Lung (tissue), 17 donors: ENCODE measurements at places on chromosomes 7 and 10. TPM values are rescaled to one million over a fixed set of nuclear protein-coding genes. Genes with fewer than 3 reads are reported as not detected.

The ECHS1 gene
- total RNA-seq = 44.5 TPM

- H3K4me1 ChIP-seq = no peaks in the 10 kb centered on the region
- H3K27ac ChIP-seq = no peak overlapping the region
Measured at GRCh38 chr10:52706332-52707070, 66.1 kb downstream of the MBL2 start.

- peak overlapping the region; percentile 69 for H3K4me3 ChIP-seq
- peak overlapping the region; percentile 76 for H3K27ac ChIP-seq
- H3K36me3 ChIP-seq = no peaks in the 10 kb centered on the region
- peak; percentile 88 for DNase-seq
- peaks cover 45% of the 10 kb centered on the region for H3K4me1 ChIP-seq
- no peaks in the 10 kb centered on the region for H3K27me3 ChIP-seq
Measured at GRCh38 chr7:21944616-21945453, 864 bp downstream of the CDCA7L start.

The GPR141 gene
- total RNA-seq = 3.8 TPM

- no peak overlapping the region for H3K4me3 ChIP-seq
- peak overlapping the region; percentile 50 for H3K27ac ChIP-seq
- H3K36me3 ChIP-seq = no peaks in the 10 kb centered on the region
Measured at GRCh38 chr7:96388620-96389383, 66.9 kb upstream of the SLC25A13 start.

GRCh38 chr7:6423942-6424701, 23.6 kb downstream of the DAGLB start:
- DNase-seq = no peak
- no peaks in the 10 kb centered on the region for H3K4me1 ChIP-seq
- no peak overlapping the region for H3K27ac ChIP-seq

DNA sequence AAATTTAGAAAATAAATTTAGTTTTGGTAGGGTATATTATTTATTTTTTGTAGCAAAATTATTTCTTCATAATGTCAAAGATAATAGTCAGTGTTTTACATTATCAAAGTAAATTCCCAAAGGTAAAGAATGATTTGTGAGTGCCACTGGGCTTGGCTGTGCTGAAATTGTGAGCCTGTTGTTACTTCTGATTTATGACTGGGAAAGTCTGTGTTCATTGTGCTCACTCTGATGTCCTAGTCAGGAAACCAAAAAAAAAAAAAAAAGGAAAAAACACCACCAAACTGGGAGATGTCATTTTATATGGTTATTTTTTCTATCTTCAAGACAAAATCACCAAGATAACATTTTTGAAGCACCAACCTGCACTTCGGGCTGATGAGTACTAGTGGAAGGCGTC, 44.3 kb downstream of the MDFIC start:
- no peaks in the 10 kb centered on the region for H3K27me3 ChIP-seq
- H3K27ac ChIP-seq = no peak overlapping the region
- H3K4me3 ChIP-seq = no peak overlapping the region
- no peaks in the 10 kb centered on the region for H3K36me3 ChIP-seq
- no peaks in the 10 kb centered on the region for H3K4me1 ChIP-seq

- no peak for DNase-seq
- no peaks in the 10 kb centered on the region for H3K27me3 ChIP-seq
- H3K4me1 ChIP-seq = no peaks in the 10 kb centered on the region
- no peaks in the 10 kb centered on the region for H3K36me3 ChIP-seq
- no peak overlapping the region for H3K27ac ChIP-seq
Measured at GRCh38 chr7:99190359-99191009, 17.4 kb downstream of the KPNA7 start.

DNA sequence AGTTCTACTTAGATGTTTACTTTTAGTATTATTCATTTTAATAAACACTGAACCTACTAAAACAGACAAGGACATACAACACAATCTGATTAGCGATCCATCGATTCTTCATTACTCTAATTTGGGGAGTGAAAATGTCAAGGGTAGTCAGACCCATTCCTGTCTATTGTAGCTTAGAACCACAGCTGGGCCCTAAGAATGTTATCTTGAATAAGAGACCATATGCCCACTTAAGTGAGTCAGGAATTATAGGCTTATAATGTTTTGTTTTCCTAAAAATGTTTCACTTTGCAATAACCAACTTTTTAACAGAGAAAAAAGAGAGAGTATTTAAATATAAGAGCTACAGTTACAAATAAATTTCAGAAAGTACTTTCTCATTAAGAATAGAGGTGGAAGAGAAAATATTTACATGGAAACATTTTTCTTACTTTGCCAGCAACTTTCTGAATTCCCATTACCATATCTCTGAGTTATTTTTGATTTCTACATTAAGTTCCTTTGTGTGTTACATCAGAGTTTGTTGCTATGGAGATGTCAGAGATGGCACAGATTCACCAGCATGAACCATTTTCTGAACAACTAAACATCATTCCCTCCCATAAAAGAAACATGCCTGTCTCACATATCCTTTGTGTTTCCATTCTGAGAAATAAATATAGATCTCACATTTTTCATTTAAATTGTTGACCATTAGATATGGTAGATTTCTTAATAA, 75.4 kb upstream of the SLC13A1 start:
- no peaks in the 10 kb centered on the region for H3K36me3 ChIP-seq
- no peak overlapping the region for H3K27ac ChIP-seq
- H3K4me3 ChIP-seq = no peak overlapping the region

- DNase-seq = no peak
- H3K27ac ChIP-seq = peak overlapping the region; percentile 84
- no peaks in the 10 kb centered on the region for H3K36me3 ChIP-seq
Measured at GRCh38 chr10:110822035-110822711, 49.6 kb upstream of the PDCD4 start.

GRCh38 chr7:140316165-140316661, 82.1 kb downstream of the SLC37A3 start:
- DNase-seq = no peak
- H3K36me3 ChIP-seq = no peaks in the 10 kb centered on the region
- H3K4me1 ChIP-seq = peaks cover 3% of the 10 kb centered on the region
- H3K4me3 ChIP-seq = peak overlapping the region; percentile 8
- H3K27ac ChIP-seq = no peak overlapping the region

The FBXL13 gene
- 12.3 TPM for total RNA-seq

DNA sequence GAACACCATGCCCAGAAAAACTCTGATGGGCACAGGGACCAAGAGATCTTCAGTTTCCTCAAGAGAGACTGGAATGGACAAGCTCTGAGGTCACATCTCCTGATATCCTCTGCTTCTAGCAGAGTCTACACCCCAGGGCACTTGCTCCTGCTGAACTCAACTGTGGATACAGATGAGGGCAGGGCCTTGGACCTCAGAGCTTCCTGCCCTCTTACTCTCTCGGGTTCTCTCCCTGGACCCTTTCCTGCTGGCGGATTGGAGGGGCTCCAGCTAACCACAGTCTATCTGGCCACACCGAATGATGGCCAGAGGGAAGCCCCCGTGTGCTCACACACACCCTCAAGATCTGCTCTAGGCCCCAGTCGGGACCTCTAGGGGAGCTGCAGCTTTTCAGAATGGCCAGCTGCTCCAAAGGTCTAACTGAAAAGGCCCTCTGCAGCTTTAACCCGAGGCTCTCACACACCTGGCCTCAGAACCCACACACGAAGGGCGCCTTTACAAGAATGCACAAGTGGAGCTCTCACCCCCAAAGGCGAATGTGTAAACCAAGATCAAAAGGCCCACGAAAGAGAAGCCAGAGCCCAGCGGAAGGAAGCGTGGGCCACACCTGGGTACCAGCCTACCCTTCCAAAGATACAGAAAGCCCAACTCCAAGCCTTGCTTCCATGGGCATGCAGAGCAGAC, 65.5 kb downstream of the FAM53B start:
- no peak overlapping the region for H3K4me3 ChIP-seq
- no peak for DNase-seq
- peak overlapping the region; percentile 4 for H3K27ac ChIP-seq
- H3K36me3 ChIP-seq = no peaks in the 10 kb centered on the region

- H3K4me3 ChIP-seq = no peak overlapping the region
- no peak overlapping the region for H3K27ac ChIP-seq
- no peaks in the 10 kb centered on the region for H3K27me3 ChIP-seq
- peaks cover 6% of the 10 kb centered on the region for H3K4me1 ChIP-seq
- no peaks in the 10 kb centered on the region for H3K36me3 ChIP-seq
Measured at GRCh38 chr10:34475786-34476185, 339.3 kb downstream of the PARD3 start.

DNA sequence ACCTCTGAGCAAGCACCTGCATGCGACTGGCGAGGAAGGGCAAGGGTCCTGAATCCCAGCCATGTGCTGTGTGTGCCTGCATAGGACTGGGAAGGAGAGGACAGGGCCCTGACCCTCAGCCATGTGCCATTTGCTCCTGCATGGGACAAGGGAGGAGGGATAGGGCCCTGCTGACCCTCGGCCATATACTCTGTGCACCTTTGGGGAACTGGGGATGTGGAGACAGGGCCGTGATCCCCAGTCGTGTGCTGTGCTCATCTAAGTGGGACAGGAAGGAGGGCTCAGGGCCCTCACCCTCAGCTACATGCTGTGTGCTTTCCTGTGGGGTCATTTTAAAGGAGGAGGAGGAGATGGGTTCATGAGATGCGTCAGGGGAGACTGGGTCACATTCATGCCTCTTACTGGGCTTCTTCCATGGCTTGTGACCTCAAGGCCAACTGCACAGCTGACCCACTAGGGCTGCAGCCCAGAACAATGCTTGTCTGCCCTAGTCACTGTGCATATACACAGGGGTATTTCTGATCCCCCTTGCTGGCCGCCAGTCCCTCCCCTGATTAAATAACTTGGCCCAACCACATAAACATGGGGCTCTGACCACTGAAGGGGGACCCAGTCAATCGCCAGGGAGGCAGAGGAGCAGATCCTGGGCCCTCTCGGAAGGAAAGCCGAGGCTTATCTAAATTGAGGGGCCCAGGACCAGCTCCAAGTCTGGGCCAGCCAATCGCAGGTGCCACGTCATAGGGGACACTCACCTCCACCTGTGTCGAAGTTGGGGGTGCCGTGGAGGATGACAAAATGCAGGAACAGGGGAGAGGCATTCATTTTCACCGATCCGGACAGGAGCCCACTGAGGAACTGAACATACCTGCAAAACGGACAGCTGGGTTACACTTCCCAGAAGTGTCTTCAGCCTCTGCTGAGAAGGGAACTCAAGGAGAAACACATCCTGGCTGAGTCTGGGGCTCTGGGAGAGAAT, 167.3 kb downstream of the TNS3 start:
- peaks cover 50% of the 10 kb centered on the region for H3K36me3 ChIP-seq
- H3K4me1 ChIP-seq = peaks cover 3% of the 10 kb centered on the region
- no peaks in the 10 kb centered on the region for H3K27me3 ChIP-seq

The MALRD1 gene
- total RNA-seq = 5.6 TPM

DNA sequence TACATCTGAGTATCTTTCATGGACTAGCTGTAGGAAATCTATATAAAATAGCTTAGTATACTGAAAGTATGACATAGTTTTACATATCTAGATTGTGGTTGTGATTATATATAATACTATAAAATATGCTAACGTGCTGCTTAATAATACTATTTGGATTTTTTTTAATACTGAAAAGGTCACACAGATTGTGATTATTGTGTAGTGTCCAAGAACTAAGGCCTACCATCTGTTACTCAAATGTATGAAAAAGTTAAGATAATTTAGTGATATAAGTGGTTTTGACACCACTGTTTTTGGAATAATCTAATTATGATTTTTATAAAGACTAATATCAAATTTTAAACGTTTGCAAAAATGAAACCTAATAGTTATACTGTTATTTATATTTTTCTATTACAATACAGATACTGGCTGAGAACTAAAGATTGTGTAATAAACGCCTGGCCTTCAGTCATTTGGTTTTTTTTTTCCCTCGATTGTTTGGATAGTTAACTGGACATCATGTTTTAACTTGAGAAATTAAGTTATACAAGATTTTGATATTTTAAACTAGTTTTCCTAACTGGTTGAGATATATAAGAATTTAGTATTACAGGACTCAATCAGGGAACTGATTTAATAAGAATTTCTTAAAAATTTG, 12.6 kb downstream of the PTEN start:
- H3K36me3 ChIP-seq = peaks cover 17% of the 10 kb centered on the region
- H3K27ac ChIP-seq = no peak overlapping the region
- no peaks in the 10 kb centered on the region for H3K4me1 ChIP-seq
- no peaks in the 10 kb centered on the region for H3K27me3 ChIP-seq

DNA sequence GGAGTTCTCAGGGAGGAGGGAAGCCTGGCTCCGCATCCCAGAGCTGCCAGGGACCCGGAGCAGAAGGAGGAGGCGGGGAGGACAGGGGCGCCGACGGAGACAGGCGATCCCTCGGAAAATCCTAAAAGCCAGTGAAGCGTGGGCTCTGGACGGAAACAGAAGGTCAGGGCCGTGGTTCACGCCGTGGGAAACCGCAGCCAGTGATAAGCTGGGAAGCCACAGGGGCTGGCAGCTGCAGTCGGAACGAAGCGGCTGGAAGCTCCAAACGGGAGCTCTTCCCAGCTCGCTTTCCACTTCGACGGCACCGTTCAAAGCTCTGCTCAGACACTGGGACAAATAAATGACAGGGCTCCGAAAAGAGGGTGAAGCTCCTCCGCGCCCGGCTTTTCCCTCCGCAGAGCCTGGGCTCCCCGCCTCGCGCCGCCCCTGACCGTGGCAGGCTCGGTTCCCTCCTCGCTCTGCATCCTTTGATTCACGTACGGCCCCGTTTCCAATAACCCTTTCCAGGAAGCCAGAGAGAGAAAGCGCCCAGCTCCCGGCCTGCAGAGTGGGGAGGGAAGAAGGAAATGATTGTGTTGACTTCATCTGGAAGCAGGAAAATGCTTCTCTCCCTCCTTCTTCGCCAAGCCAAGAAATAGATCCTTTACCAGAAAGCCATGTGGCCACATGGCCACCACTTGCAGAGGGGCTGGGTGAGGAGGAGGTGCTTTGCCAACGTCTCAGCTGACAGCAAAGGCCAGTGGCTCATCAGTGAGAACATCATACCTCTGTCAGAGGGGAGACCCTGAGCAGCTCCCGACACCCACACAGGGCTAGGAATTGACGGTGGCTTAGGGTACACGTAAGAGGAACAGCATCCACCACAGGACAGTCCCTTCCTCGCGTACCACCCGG, 57.4 kb downstream of the ADRB1 start:
- no peaks in the 10 kb centered on the region for H3K4me1 ChIP-seq
- H3K27me3 ChIP-seq = peaks cover 6% of the 10 kb centered on the region
- peak overlapping the region; percentile 29 for H3K4me3 ChIP-seq
- H3K36me3 ChIP-seq = no peaks in the 10 kb centered on the region
